COR-L47 (cell line): ENCODE measurements at places on chromosomes 6 and 20.

DNA sequence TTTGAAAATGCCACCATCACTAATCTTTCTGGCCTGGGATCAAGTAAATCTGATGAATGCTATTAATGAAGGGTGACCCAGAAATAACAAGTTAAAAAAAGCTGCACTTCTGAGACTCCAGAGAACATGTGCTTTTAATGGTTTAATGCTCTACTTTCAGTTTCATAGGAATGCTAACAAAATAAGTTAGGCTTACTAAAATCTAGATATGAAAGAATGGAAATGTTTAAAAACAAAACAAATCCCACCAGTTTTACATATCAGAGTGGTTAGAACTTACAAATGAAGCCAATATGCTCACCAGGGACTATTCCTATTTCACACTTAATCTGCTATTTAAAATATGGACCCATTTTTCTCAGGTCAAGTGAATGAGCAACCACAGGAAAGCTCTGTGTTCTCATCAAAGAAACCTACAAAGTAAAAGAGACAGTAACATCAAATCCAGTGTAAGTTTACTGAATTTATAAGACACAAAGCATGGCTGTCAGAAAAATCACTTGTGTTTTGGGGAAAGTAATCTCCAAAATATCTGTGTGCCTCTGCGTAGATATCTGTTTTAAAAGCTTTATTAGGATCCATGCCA is 40.3 kb downstream of the FYN start:
- no peak for DNase-seq

DNA sequence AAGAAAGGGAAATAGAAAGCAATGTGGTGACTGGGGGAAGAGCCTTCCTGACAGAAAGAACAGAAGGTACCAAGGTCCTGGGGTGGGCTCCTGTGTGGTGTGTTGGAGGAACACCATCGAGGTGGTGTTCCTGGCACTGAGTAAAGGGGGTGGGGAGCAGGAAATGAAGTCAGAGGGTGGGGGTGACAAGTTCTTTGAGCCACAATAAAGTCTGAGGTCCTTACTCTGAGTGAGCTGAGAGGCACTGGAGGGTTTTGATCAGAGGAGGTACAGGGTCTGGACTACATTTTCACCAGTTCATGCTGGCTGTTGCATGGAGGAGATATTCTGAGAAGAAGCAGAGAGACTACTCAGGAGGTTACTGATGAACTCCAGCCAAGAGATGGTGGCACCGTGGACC is 198.2 kb downstream of the GMPR start:
- no peak for DNase-seq

- DNase-seq, result no peak
Measured at GRCh38 chr20:19799325-19799724, 41.3 kb downstream of the RIN2 start.

- no peak for DNase-seq
Measured at GRCh38 chr6:147769496-147770087, 261.1 kb downstream of the SAMD5 start.

GRCh38 chr6:51292659-51293058 is 474.0 kb downstream of the TFAP2B start:
- no peak for DNase-seq

GRCh38 chr20:46414608-46415007 is 8.2 kb upstream of the ELMO2 start:
- no peak for DNase-seq

- no peak for DNase-seq
Measured at GRCh38 chr6:72623808-72624207, 1.9 kb downstream of the KCNQ5 start.

GRCh38 chr6:125766641-125767040 is 17.2 kb downstream of the HEY2 start:
- DNase-seq, result no peak

- DNase-seq, result peak; percentile 90
Measured at GRCh38 chr6:13924146-13924948, 405 bp upstream of the RNF182 start.

DNA sequence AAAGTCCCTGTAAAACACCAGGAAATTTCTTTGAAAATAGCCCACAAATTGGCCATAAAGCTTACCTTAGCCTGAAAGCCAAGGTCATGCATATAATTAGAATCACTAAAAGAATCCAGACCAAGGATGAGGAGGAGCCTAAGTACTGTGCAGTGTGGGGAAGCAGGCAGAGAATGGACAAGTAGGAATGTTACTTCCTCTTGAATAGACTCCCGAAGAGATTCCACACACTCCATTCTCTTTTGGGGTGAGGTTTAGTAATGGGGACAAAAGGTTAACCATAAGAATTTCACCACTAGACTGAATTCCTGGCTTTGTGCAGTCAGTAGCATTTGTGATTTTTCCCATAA is 27.5 kb upstream of the MARCKS start:
- no peak for DNase-seq

- no peak for DNase-seq
Measured at GRCh38 chr6:158856261-158856660, 37.1 kb upstream of the EZR start.

DNA sequence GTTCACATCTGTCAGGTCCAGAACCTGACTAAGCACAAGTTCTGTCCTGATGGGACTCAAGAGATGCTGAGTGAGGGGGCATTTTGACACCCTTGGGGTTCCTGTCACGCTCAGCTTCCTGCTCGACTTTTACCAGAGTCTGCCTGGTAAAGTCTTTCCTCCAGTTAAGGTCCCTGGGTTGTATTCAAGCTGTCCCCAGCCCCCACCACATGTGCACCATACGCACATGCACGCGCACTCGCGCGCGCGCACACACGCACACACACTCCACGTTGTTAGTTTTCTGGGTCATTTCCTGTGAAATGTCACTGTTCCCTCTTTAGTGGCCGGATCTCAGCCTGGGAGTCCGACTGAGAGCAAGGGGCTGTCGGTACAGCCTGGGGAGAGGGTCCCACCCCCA is 166.1 kb downstream of the GMPR start:
- DNase-seq, result no peak

DNA sequence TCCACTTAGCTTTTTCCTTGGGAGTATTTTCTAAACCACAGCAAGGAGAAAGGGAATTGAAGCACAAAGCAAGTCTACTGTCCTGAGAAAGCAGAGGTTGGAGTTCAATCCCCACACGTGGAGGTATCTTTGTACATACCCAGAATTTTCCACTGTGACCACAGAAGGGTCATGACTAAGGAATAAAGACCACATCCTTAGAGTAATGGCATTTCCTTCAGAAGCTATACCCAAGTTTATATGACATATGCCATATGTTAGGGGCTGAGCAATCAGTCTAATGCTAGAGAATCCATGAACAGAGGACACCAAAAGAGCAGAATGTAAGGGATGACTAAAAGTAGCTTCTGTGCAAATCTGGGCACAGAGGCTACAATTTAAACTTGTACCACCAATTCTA is 46.4 kb downstream of the ATG5 start:
- DNase-seq, result no peak

- peak; percentile 3 for DNase-seq
Measured at GRCh38 chr20:3590164-3590563, 73.0 kb downstream of the GFRA4 start.

DNA sequence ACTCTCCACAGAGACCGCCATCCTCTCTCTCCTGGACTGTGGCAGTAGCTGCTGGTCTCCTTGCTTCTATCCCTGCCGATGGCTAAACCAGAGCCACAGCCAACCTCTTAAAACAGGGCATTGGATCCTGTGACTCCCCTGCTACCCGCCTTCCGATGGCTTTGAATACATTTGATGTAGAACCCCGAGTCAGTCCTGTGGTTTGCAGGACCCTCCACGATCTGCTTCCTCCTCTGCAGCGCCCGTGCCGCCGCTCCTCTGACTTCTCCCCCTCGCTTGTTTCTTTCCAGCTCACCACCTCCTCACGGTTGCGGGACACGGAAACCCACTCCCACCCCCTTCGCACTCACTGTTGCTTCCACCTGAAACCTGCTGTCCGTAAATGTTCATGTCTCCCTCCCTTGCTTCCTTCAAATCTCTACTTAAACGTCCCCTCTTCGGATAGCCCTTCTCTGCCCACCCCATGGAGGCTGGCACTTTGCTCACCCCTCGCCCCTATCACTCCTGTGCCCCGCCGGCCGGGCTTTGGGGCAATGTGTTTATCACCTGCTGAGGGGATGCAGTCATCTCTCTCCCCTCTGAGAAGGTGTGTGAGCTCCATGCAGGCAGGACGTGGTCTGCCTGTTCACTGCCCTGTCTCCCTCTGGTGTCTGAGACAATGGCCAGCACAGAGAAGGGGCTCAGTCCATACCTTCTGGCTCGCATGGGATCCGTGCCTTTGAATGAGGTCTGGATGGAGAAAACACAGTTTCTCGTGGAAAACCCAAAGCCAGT is 67.8 kb downstream of the GFOD1 start:
- no peak for DNase-seq

DNA sequence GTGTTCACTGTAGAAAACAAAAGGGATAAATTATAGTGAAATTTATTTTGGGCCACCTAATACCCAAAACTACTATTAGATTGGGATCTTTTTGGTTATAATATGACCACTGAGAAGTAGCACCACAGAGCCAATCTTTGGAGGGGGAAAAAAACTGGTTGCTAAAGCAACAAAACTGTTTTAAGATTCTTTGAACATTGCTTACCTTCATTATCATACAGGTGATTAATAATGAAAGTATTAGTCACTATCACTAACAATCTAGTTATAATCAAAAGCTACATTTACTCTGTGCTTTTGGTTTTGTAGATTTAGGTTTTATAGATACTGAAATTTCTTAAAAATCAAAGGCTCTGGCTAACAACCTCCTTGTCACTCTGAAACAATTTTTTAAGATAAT is 31.7 kb downstream of the STX7 start:
- no peak for DNase-seq

DNA sequence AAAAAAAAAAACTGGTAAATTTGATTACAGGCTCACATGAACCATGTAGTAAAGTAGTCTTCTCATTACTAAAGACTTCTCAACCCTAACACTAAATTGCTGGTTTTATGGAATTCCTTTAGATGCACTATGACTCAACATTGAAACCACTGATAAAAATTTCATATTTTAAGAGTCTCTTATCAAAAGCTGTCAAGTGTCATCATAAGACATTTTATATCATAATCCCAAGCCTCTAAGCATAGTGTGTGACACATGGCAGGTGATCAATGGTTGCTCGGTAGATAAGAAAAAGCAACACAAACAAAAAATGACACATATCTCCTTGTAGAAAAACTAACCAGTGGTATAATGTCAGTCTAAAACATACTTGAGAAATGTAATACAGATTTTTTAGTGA is 258.4 kb downstream of the RNGTT start:
- DNase-seq, result no peak

- DNase-seq, result peak; percentile 64
Measured at GRCh38 chr20:51014797-51015722, 7.8 kb downstream of the KCNG1 start.

- DNase-seq, result no peak
Measured at GRCh38 chr6:14292119-14292518, 174.5 kb downstream of the CD83 start.

DNA sequence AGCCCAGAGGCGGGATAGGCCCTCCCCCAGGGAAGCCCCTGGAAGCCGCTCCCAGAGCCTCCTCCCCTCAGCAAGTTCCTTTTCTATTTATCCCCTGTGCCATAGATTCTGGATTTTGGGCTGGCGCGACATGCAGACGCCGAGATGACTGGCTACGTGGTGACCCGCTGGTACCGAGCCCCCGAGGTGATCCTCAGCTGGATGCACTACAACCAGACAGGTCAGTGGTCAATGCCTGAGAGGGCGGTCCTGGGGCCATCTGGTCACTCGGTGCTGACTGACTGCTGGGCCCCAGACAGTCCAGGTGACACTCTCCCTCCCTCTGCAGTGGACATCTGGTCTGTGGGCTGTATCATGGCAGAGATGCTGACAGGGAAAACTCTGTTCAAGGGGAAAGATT is 6.2 kb downstream of the MAPK13 start:
- no peak for DNase-seq

- DNase-seq, result no peak
Measured at GRCh38 chr20:58305061-58305460, 4.5 kb upstream of the RAB22A start.

DNA sequence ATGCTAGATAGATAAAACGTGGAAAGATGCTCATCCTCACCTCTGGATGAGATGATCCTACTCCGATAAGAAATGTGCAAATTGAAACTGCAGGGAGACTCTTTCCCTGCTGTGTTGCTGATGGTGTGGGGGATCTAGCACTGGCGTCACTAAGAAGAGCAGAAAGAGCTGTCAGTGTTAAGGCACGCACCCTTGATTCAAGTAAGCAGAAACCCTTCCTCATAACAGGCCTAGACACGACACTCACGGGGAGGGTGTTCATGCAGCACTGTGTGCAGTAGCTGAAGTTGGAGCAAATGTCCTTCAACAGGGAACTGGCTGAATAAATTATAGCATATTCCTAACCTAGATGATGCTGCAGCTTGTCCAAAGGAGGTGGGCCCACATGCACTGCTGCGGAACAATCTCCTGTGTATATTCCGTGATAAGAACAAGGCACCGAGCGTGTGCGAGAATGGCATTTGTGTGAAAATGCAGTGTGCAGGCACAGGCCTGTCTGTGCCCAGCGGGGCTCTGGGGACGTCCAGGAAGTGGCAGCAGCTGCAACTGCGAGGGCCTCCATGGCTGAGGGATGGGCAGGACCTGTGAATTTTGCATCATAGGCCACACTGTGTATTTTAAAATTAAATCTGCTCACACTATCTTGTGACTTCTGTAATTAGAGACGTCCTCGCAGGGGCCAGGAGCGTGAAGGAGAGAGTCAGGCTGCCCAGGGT is 64.0 kb downstream of the TCP11 start:
- DNase-seq, result peak; percentile 35

DNA sequence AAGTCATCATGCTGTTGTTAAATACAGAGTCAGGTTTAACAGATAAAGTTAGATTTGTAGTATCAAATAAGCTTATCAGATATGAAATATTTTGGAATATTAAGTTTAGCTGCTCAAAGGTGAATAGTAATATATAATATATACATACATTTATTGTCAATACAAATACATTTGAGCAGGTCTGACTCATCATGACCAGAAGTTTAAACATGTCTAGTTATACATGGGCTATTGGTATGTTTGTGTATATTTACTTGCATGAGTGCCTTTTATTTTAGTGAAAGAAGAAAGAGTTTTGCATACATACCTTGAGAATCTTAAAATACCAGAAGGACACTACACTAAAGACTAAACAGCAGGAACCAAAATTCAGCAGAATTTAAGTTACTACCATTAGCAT is 76.8 kb downstream of the BMP5 start:
- no peak for DNase-seq

- no peak for DNase-seq
Measured at GRCh38 chr6:94645191-94645590, 932.1 kb upstream of the MANEA start.

- no peak for DNase-seq
Measured at GRCh38 chr6:116060572-116061283, at the start of gene FRK. Gene FRK, minus strand, starts transcription at chr6:116060891. Its CDS starts 580 bp downstream, at chr6:116060311.
